ENCODE measurements at places on chromosomes 1 and 21.

GRCh38 chr1:234148816-234149215, 224.4 kb upstream of the COA6 start:
- no peak for DNase-seq

GRCh38 chr21:37028570-37028969, 22.1 kb downstream of the RIPPLY3 start:
- no peak for DNase-seq

- DNase-seq = no peak
These were observed 121.8 kb upstream of the RUNX3 start for GRCh38 chr1:25051906-25052305.

- DNase-seq = no peak
These were observed 147.4 kb upstream of the NRIP1 start for GRCh38 chr21:15212206-15212605.

- DNase-seq = no peak
These were observed 3.0 kb downstream of the OLFML3 start for GRCh38 chr1:113981962-113982931.

DNA sequence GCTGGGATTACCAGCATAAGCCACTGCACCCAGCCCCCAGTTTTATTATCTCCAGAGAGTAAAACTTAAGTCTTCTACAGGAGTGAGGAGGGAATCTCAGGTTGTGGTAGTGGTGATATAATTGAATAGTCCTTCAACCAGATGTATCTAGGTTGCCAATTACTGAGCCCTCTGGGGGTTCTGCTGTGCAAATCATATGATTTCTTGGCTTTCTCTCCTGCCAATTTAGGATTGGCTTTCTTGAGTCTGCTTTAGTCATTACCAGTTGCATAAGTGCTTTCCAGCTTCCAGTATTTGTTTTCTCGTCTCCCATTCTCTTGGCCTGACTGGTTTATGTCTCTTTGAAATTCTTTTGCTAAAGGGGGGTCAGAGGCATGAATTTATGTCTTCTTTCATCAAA, 11.1 kb downstream of the CPT2 start:
- DNase-seq = no peak

DNA sequence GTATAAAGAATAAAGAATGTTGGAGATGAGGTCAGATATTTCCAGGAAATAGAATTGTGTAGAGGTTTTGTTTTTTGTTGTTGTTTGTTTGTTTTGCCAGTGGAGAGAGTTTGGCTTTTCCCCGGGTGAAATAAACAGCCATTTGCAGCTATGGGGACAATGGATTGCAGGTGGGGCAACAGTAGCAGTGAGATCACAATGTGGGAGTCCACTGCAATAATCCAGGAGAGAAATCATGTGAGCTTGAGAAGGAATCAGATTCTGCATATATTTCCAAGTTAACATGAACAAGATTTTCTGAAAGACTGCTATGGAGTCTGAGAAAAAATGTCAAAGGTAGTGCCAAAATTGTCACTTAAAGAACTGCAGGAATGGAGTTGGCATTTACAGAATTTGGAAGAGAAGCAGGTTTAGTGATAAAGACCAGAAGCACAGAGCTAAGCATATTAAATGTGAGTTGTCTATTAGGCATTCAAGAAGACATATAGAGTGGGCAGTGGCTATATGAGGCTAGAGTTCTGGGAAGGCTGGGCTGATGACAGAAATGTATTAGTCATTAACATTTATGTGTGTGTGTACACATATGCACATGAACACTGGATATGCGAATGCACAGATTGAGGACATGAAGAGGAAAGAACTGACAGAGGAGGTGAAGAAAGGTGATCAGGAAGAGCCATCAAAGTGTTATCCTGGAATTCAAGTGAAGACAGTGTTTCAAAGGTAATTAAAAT, 729.6 kb upstream of the PTBP2 start:
- DNase-seq = no peak

GRCh38 chr1:9592510-9593075, 3.9 kb downstream of the TMEM201 start:
- no peak for DNase-seq

DNA sequence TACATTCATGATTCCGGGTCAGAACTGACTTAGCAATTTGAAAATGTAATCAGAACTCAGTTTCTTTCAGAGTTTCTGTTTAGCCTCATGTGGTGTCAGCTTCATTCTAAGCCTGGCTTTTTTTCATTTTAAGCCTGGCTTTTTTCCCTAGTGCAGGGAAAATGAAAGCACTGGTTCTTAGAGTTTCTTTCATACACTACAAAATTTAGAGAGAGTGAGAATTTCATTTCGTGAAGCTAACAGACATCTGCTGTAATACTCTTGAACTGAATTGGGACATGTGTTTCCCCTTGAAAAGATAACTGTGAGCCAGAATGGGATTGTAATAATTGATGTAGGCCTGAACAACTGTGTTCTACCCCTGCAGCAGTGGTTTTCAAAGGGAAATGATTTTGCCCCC, 95.3 kb upstream of the KIAA0040 start:
- DNase-seq = no peak

DNA sequence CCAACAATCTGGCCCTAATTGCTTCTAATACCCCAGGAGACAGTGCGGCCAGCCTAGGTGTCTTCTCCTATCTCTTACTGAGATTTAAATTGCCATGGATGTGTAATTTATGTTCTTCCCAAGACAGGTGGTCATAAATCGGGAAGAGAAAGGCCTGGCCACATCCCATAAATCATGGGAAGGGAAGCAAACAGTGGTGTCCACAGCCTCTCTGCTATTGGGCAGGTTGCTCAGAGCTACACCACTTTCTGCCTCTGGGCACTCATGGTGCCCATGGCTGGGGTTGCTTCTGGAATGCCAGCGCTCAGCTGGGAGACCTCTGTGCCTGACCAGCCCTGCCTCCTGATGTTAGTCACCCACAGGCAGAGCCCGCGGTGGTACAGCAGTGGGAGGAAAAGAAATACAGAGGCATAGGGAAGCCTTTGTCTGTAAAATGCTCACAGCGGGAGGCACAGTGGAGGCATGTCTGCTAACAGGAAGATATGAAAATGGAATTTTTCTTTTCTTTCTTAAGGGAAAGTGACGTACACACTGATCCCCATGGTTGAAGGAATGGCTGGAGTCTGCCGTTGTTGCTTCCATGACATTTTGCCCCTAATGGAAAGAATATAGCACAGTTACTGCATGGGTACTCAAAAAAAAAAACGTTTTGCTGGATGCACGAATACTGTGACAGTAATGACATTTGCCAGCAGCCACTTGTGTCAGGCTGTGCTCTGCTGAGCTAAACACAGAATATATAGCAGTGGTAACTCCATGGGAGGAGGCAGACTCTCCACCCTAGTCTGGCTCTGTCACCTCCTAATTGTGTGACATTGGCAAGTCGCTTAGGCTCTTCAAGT, 21.9 kb downstream of the MTARC1 start:
- no peak for DNase-seq

- DNase-seq = no peak
These were observed 2.7 kb upstream of the PLPPR5 start for GRCh38 chr1:99007366-99007765.

- DNase-seq = no peak
These were observed 29.8 kb downstream of the POU2F1 start for GRCh38 chr1:167250482-167250881.

DNA sequence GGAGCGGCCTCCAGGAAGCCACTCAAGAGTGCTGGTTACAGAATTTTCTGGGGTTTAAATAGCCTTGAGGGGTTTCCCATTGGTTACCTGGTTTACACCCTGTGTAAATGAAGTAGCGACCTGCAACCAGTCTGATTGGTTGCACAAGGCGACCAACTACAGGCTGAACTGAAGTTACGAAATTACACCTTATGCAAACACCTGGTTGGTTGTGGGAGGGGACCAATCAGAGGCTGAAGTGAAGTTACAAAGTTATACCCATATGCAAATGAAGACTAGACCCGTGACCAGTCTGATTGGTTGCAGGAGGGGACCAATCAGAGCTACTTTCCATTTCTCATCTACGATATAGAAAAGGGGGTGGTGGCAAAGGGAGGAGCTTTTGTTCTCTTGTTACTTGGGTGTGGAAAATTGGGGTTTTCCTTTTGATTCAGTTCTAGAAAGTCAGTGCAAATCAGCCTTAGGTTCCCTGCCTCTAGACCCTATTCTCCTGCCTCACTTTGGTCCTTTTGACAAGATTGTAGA, 22.2 kb upstream of the C1orf174 start:
- DNase-seq = no peak
